ENCODE measurements at places on chromosomes 1 and 21.

DNA sequence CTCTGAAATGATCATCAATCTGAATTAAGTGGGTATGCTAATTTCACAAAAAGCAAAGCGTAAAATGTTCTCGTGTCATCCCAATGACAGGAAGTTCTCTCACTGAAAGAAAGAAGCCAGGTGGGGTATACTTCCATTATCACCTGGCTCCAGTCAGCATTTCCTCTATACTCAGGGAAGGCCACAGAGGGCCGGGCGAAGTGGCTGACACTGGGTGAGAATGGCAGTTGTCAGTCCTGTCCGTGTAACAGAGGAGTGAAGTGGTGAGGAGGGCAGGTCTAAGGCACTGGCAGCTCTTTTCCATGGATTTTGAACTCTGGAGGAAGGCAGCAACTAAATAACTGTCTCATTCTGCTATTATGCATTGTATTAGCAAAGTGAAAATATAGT is 60.4 kb downstream of the CAPN2 start:
- DNase-seq: no peak

DNA sequence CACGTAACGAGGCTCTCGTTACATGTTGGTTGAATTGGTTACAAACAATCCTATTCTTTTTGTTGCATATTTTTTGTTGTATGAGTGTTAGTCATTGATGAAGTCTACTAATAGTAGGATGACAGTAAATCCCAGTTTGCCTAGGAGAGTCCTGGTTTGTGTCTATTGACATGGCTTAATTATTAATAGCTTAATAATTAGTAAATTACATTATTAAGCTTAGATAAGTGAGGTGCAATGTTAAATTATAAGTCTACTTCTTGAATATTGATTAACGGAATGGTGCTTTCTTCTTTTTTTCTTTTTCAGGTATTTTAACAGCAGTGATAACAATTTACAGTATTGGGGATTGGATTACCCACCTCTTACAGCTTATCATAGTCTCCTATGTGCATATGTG is 34.5 kb downstream of the ALG6 start:
- no peak for DNase-seq

- no peak for DNase-seq
Observed at GRCh38 chr1:231972111-231972445, 345.5 kb downstream of the DISC1 start.

GRCh38 chr1:240385551-240385950 is 226.4 kb downstream of the GREM2 start:
- no peak for DNase-seq

GRCh38 chr1:29921741-29922140 is 685.4 kb downstream of the PTPRU start:
- no peak for DNase-seq

DNA sequence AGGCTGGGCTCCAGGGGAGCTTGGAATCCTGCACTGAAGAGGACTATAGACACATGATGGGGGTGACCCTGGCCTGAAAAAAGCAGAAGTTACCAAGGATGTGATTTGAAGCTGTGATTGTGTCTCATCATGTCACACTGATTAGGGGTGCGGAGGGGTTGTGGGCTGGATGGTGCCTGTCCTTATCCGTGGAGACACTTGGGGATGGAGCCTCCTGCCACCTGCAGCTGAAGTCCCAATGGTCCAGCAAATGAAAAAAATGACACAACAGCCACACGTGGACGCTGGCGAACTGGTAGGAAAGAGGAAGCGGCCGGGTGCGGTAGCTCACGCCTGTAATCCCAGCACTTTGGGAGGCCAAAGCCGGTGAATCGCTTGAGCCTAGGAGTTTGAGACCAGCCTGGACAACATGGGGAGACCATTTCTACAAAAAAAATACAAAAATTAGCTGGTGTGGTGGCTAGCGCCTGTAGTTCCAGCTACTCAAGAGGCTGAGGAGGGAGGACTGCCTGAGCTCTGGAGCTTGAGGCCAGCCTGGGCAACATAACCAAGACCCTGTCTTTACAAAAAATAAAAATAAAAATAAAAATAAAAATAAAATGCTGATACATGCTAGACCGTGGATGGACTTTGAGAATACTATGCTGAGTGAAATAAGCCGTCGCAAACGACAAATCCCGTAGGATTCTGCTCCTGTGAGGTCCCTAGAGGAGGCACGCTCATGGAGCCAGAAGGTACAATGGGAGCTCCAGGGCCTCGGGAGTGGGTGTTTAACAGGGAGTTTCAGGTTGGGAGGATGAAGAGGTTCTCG is 838 bp upstream of the IBA57 start:
- no peak for DNase-seq

- DNase-seq: no peak
Observed at GRCh38 chr1:16242556-16243214, 5.7 kb upstream of the CPLANE2 start.

GRCh38 chr1:7045897-7046296 is 260.6 kb downstream of the CAMTA1 start:
- no peak for DNase-seq

- no peak for DNase-seq
Observed at GRCh38 chr1:54135436-54136120, 17.2 kb downstream of the CDCP2 start.

- DNase-seq: no peak
Observed at GRCh38 chr1:156474966-156475365, 25.6 kb downstream of the MEF2D start.

- peak; percentile 98 for DNase-seq
Observed at GRCh38 chr1:1069056-1069710, 4.9 kb downstream of the RNF223 start.

GRCh38 chr1:196960854-196961253 is 16.5 kb upstream of the CFHR5 start:
- DNase-seq: no peak

GRCh38 chr1:154791292-154792166 is 78.6 kb downstream of the KCNN3 start:
- DNase-seq: peak; percentile 83

- DNase-seq: no peak
Observed at GRCh38 chr1:229434005-229434640, at the start of gene ACTA1. TSS of gene ACTA1 (minus strand) at chr1:229434094. CDS start at chr1:229433115, 979 bp downstream.

GRCh38 chr1:26771643-26772321 is 16.0 kb upstream of the PIGV start:
- peak; percentile 32 for DNase-seq

GRCh38 chr1:200525090-200525987 is 95.2 kb downstream of the KIF14 start:
- peak; percentile 11 for DNase-seq

DNA sequence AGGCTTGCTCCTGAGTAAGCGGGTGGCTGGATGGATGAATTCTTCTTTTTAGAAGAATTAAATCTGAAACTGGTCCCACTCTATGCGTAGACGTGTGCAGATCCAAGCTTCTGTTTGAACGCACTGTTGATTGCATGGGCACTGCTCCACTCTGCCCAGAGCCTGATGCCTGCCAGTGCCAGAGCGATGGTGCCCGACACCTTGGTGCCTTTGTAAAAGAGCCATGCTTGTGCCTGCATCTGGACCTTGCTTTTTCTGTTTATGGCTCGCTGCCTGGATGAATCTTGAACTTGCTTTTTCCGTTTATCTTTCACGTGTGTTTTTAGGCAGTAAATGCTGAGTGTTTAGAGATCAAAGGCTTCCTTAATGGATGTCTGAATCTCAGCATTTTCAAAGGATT is 15.0 kb upstream of the PWP2 start:
- no peak for DNase-seq

- peak; percentile 26 for DNase-seq
Observed at GRCh38 chr1:101112051-101112780, 86.6 kb upstream of the DPH5 start.

- DNase-seq: no peak
Observed at GRCh38 chr1:233057836-233058235, 107.4 kb downstream of the NTPCR start.

DNA sequence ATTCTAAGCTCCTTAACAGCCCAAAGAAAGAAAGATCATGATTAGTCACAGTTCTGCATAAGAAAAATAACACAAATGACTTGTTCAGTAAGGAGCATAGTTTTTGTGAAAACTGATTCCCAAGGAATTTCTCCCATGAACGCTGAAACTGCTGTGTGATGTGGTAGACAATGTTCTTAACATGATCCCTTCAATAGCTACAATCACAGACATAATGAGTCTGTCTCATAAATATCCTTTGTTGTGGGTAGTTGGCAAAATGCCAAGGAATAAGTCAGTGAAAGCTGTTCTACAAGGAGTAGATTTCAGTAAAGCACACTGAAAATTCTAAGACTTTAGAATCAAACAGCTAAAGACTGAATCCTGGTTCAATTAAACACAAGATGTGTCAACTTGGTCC is 404.8 kb downstream of the HLX start:
- DNase-seq: no peak

- DNase-seq: no peak
Observed at GRCh38 chr1:225464851-225465792, 37.3 kb upstream of the LBR start.

DNA sequence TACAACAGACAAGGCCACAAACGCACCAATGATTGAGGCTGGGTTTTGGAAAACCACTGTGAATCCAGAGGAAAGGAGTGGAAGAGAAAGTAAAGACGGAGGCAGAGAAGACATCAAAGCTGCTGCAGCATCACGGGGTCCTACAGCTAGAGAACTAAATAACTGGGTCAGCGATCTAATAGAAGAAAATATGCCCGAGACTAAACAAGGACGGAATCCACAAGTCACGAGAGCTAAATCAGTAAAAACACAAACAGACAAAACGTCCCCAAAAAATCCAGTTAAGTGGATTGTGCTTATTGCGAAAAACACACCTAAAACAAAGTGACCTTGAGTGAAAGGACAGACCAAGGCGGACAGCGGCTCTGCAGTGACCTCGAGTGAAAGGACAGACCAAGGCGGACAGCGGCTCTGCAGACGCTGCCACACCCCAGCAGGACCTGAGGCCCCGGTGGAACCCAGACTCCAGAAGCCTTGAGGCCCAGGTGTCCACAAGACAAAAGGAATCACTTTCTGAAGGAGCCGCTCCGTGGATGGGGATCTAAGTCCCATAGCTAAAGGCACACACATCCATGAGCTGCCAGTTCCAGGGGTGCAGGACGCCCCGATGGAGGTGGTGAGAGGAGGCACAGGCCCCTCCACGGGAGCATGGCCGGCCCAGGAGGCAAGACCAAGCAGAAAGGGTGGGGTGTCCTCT is 6.0 kb downstream of the FTCD start:
- DNase-seq: no peak

- no peak for DNase-seq
Observed at GRCh38 chr1:162213281-162213912, 143.9 kb downstream of the NOS1AP start.

DNA sequence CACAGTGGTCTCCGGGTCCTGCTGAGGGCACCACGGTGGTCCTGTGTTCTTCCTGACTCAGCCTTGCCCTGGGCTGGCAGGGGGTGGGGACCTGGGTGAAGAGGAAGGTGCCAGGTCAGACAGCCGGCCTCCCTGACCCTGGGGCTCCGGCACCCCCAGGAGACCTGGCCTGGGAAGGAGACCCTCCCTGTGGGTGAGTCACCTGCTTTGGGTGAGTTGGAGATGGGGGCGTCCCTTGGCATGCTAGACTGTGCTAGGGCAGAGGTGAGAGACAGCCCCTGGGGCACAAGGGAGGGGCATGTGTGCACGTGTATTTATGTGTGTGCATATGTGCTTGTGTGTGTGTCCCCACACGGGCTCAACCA is 23.4 kb downstream of the SPSB1 start:
- DNase-seq: no peak

- DNase-seq: no peak
Observed at GRCh38 chr1:76622774-76623528, 244.3 kb upstream of the ST6GALNAC5 start.

- DNase-seq: peak; percentile 83
Observed at GRCh38 chr1:1629430-1630190, 2.4 kb upstream of the MMP23B start.

DNA sequence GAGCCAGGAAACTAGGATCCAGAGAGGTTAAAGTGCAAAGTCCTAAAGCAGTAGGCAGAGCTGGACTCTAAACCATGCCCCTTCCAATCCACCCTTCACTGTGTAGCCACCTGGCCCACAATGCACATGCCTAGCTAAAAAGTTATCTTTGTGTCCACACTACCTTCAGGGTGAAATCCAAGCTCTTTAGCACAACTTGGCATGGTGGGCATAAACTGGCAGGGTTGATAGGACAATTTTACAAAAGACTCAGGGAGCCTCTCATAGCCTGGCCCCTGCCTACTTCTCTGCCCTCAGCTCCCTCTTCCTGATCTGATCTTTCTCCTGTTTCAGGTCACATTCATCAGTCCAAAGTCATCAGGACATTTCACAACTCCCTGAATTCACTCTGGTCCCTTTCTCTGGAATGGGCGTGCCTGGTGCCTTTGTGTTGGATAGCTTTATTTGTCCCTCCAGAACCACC is 513.9 kb downstream of the OMA1 start:
- no peak for DNase-seq

DNA sequence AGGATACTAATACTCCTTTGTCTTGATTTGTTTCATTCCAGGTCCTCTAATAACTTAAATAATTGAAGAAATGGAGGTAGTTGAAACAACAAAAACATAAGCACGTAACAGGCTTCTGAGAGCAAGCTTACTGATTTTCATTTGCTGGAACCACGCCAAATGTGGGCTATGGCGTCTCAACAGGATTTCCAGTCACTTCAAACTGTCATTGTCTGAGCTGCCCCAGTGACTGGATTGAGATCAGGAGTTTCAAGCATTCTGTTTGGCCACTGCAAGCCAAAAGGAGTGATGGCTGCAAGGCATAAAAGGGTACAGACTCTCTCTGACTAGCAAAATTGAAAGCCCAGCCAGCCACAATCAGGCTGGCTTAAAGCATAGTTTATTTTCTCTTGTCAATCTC is 289.9 kb downstream of the DPYD start:
- no peak for DNase-seq

DNA sequence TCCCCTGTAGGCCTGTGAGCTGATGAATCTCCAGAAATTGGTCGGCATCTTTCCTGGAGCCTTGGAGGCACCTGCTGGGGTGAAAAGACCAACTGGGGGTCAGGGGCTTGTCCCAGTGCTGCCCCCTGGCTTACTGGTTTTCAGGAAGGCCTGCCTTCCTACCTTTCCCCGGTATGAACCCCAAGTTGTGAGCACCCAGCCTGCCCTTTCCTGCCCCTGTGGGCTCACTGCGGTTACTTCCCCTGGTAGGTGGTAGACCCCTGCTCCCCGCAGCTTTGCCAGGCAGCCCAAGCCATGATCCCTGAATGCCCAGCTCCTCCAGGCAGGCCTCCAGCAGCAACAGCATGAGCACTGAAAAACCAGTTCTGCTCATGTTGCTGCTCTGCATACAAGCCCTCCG is 10.2 kb downstream of the DMRTB1 start:
- DNase-seq: no peak

DNA sequence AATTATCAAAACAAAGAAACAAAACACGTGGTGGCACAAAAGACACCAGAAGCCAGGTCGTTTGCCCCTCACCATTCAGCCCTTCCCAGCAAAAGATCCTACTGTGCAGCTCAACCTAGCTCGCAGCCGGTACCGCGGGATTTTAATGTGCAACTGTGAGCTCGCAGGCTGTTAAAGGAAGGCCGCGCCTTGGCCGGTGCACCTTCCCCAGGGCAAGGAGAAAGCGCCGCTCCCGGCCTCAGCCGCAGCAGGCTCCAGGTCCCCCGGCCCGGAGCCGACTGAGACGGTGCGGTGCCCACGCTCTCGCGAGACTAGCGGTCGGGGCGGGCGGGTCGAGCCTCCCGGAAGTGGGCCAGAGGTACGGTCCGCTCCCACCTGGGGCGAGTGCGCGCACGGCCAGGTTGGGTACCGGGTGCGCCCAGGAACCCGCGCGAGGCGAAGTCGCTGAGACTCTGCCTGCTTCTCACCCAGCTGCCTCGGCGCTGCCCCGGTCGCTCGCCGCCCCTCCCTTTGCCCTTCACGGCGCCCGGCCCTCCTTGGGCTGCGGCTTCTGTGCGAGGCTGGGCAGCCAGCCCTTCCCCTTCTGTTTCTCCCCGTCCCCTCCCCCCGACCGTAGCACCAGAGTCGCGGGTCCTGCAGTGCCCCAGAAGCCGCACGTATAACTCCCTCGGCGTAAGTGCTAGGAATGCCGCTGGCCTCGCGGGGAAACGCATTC is at the start of gene AGL:
TSS of gene AGL (plus strand) at position 618 of the 715 bp plus-strand sequence. CDS start 682 bp downstream, outside the sequence.
- DNase-seq: peak; percentile 95

All from GM20000 (cell line).